ENCODE measurements at places on chromosomes 12 and 14.

GRCh38 chr14:98571104-98571503, 700.9 kb downstream of the BCL11B start:
- no peak overlapping the region for H3K27ac ChIP-seq
- no peak overlapping the region for H3K4me3 ChIP-seq
- no peaks in the 10 kb centered on the region for H3K4me1 ChIP-seq
- DNase-seq, result no peak
- H3K27me3 ChIP-seq, result no peaks in the 10 kb centered on the region

- no peaks in the 10 kb centered on the region for H3K27me3 ChIP-seq
- H3K36me3 ChIP-seq, result peaks cover 41% of the 10 kb centered on the region
- H3K4me3 ChIP-seq, result peak overlapping the region; percentile 84
- H3K4me1 ChIP-seq, result peaks cover 60% of the 10 kb centered on the region
- H3K27ac ChIP-seq, result peak overlapping the region; percentile 84
- no peak for DNase-seq
Observed at GRCh38 chr14:24298892-24299254, 707 bp downstream of the DHRS1 start.

DNA sequence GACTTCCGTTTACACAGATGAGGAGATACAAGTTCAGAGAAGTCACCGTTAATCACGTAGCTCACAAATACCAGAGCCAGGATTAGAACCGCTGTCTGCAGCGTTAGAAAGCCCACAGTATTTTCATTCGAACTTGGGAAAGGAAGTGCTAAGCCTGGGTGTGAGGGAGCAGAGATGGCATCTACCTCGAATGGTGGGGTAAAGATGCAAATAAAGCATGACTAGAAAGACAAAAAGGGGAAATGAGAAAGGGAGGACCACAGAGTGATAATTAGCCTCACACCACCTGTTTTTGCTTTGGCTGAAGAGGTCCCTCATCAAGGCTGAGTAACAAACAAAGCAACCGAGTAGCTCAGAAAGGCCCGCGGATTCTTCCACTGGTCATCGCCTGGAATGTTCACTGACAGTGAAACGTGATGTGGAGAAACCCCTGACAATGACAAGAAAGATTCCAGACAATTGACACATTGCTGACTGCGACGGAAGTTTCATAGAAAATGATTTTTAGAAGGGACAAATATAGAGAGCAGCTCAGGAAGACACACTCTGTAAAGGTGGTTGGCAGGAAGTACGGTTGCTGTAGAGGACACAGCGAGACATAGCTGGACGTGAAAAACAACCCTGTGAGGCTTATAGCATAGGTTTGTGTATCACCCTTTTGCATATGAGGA, 31.5 kb upstream of the BHLHE41 start:
- H3K36me3 ChIP-seq, result no peaks in the 10 kb centered on the region
- no peaks in the 10 kb centered on the region for H3K4me1 ChIP-seq
- no peak overlapping the region for H3K27ac ChIP-seq
- peaks cover 35% of the 10 kb centered on the region for H3K27me3 ChIP-seq
- no peak overlapping the region for H3K4me3 ChIP-seq
- DNase-seq, result no peak

- no peaks in the 10 kb centered on the region for H3K4me1 ChIP-seq
- no peaks in the 10 kb centered on the region for H3K27me3 ChIP-seq
- H3K27ac ChIP-seq, result no peak overlapping the region
Observed at GRCh38 chr12:109191621-109192250, 75.3 kb downstream of the ACACB start.

DNA sequence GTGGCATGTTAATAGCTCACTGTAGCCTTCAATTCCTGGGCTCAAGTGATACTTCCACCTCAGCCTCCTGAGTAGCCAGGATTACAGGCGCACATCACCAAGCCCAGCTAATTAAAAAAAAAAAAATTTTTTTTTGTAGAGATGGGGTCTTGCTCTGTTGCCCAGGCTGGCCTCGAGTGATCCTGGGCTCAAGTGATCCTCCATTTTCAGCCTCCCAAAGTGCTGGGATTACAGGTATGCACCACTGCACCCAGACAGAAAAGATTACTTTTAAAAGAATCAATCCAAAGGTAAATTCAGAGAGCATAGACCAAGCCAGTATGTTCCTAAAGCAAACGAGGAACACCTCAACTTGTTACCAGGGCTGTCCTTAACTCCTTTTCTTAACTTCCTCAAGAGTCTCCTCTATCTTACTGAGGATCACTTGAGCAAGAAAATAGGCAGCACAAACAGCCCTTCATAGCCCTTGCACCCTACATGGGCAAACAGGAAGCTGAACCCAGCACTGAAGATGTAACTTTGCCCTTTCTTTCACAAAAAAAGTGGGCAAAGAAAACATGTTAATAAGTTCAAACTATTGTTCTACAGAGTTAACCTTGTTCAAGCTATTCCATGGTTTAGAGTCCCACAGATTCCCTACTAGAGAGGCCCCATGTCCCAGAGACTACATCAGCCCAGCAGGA, 11.3 kb downstream of the CS start:
- H3K36me3 ChIP-seq, result peaks cover 41% of the 10 kb centered on the region
- H3K4me1 ChIP-seq, result peaks cover 31% of the 10 kb centered on the region
- H3K27ac ChIP-seq, result peak overlapping the region; percentile 62
- H3K27me3 ChIP-seq, result no peaks in the 10 kb centered on the region

GRCh38 chr14:103840014-103840413, 7.4 kb downstream of the PPP1R13B start:
- DNase-seq, result no peak
- no peak overlapping the region for H3K27ac ChIP-seq
- H3K36me3 ChIP-seq, result peaks cover 2% of the 10 kb centered on the region
- peaks cover 3% of the 10 kb centered on the region for H3K4me1 ChIP-seq
- H3K4me3 ChIP-seq, result no peak overlapping the region
- H3K27me3 ChIP-seq, result no peaks in the 10 kb centered on the region

- peak within 1 kb of the TSS; percentile 70 for H3K27ac ChIP-seq
- peak; percentile 46 for DNase-seq
- H3K4me1 ChIP-seq, result peaks cover 45% of the 10 kb centered on the region
- peaks cover 2% of the 10 kb centered on the region for H3K27me3 ChIP-seq
- peak within 1 kb of the TSS; percentile 68 for H3K4me3 ChIP-seq
- H3K36me3 ChIP-seq, result no peaks in the 10 kb centered on the region
Observed at GRCh38 chr12:6635856-6636531, at the start of gene LPAR5. Gene LPAR5 (minus strand): TSS chr12:6635959. CDS start chr12:6621248, 14,711 bp downstream.

DNA sequence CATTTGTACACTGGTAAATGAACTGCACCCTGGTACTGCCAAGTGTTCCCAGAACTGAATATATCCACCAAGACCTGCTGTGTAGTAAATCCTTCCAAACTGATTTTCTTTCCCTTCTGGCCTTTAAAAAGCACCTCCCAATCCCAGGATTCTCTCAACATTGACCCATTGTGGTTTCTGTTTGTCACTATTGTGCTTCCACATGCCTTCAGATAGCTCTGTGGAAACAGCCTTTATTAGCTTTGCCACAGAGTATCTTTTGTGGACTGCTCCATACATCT, 949 bp upstream of the KIF21A start:
- peak overlapping the region; percentile 80 for H3K4me3 ChIP-seq
- no peak for DNase-seq
- peak overlapping the region; percentile 53 for H3K27ac ChIP-seq
- H3K27me3 ChIP-seq, result no peaks in the 10 kb centered on the region
- H3K4me1 ChIP-seq, result peaks cover 20% of the 10 kb centered on the region

- no peak overlapping the region for H3K27ac ChIP-seq
- H3K4me3 ChIP-seq, result no peak overlapping the region
- no peak for DNase-seq
- no peaks in the 10 kb centered on the region for H3K27me3 ChIP-seq
Observed at GRCh38 chr12:1034751-1035457, 43.9 kb downstream of the ERC1 start.

- H3K36me3 ChIP-seq, result no peaks in the 10 kb centered on the region
- no peaks in the 10 kb centered on the region for H3K27me3 ChIP-seq
- H3K27ac ChIP-seq, result no peak overlapping the region
- H3K4me1 ChIP-seq, result no peaks in the 10 kb centered on the region
Observed at GRCh38 chr14:38224338-38224737, 16.6 kb downstream of the SSTR1 start.

DNA sequence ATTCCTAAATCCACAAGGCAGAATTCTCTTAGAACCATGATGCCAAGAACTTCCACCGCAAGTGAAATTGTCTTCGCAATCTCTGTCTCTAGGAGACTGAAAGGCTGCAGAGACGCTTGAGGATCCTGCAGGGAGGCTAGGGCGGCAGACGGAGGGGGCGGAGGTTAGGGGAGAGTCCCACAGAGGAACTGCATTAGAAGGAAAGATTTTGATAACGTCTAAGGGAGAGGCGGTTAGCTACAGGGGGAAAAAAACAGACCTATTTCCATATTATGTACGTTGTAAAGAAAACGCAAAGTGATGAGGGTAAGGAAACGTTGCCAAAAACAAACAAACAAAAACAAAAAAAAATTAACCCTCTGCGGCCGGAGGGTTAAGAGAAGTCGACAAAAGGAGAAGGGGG, 595 bp downstream of the KLHL28 start:
- peaks cover 52% of the 10 kb centered on the region for H3K4me1 ChIP-seq
- H3K27ac ChIP-seq, result no peak overlapping the region
- H3K36me3 ChIP-seq, result peaks cover 10% of the 10 kb centered on the region
- H3K4me3 ChIP-seq, result no peak overlapping the region

- peaks cover 15% of the 10 kb centered on the region for H3K4me1 ChIP-seq
- H3K27ac ChIP-seq, result peak overlapping the region; percentile 79
- peak overlapping the region; percentile 77 for H3K4me3 ChIP-seq
- peaks cover 3% of the 10 kb centered on the region for H3K36me3 ChIP-seq
- peak; percentile 22 for DNase-seq
Observed at GRCh38 chr12:101877806-101878242, 444 bp downstream of the DRAM1 start.

DNA sequence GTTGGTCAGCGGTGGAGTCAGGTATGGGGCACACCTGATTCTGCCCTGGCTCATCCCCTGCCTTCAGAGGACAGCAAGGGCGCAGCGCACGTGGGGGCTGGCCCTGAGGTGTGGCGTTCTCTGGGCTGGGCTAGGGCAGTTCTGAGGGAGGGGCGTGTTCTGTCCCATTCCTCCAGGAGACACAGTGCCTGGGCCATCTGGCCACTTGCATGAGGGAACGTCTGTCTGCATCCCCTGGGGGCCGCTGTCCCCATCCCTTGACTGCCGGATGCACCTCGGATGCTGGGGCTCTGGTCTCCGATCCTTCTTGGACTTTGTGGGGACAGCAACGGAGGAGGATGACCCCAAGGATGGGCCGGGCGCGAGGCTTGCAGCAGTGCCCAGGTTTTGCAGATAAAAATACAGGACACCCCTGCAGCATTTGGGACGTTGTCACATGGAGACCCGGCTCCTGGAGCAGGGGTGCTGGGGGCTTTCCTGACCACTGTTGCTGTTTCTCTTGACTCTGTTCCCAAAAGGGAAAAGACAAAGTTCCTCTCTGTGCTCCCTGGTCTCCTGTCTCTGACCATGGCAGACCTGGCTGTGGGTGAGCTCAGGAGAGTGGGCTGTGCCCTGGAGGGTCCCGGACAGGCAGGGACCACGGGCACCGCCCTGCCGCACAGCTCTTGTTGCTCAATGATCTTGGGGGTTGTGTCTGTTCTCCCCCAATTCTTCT, 6.9 kb downstream of the MTA1 start:
- no peak overlapping the region for H3K27ac ChIP-seq
- peaks cover 41% of the 10 kb centered on the region for H3K36me3 ChIP-seq
- DNase-seq, result no peak
- H3K27me3 ChIP-seq, result no peaks in the 10 kb centered on the region
- H3K4me1 ChIP-seq, result peaks cover 20% of the 10 kb centered on the region

DNA sequence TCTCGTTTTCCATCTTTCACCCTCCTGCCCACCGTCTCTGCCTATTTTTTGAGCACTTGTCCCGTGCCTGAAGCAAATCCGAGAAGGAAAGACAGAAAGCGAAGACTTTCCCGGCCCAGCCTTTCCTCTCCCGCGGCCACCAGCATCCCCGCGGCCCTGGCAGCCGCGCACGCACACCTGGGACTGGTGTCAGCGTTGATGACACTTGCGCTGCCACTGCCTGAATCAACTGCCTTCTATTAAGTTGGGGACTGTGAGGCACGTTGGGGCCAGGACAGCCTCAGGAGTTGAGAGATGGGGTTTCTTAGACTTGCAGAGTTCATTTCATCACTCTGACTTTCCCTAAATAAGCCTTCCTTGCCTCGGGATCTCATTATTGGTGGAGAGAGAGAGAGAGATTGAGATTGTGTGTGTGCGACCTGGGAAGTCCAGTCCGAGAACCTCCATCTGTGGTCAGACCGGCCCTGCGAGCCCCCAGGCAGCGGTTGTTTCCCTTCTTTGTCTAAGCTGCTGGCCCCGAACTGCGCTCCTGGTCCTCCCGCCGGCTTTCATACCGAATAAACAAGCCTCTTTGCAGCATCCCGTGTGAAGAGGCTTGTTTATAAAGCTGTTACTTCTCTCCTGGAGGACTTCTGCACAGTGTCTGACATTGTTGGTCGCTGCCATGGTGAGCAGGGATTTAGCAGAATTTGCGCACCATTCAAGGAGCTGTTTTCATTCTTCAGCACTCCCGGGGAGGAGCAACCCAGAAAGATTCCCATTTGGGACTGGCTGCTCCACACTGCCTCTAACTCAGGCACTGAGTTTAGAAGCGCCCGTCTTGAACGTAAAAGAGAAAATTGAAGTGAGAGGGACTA, 1.5 kb downstream of the PDZRN4 start:
- peaks cover 35% of the 10 kb centered on the region for H3K27me3 ChIP-seq
- no peaks in the 10 kb centered on the region for H3K36me3 ChIP-seq
- peaks cover 2% of the 10 kb centered on the region for H3K4me1 ChIP-seq

DNA sequence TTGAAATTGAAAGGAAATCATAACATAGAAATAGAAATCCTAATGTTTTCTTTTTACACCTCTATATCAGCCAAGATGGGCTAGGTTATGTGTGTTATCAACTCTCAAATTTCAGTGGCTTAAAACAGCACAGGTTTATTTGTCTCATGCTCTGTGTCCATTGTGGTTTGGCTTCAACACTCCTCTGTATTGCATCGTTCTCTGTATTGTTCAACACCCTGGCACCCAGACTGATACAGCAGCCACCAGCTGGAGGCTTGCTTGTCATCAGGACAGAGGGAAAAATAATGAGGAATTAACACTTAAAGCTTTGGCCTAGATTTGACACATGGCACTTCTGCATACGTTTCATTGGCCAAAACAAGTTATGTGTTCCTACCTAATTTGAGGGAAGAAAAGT, 234.2 kb upstream of the ARHGAP5 start:
- H3K27ac ChIP-seq, result no peak overlapping the region
- H3K4me1 ChIP-seq, result no peaks in the 10 kb centered on the region
- no peak overlapping the region for H3K4me3 ChIP-seq
- no peak for DNase-seq
- H3K36me3 ChIP-seq, result no peaks in the 10 kb centered on the region

GRCh38 chr12:54700301-54700700, 52.1 kb upstream of the DCD start:
- H3K4me1 ChIP-seq, result no peaks in the 10 kb centered on the region
- H3K4me3 ChIP-seq, result no peak overlapping the region
- H3K27me3 ChIP-seq, result peaks cover 16% of the 10 kb centered on the region
- H3K36me3 ChIP-seq, result no peaks in the 10 kb centered on the region

DNA sequence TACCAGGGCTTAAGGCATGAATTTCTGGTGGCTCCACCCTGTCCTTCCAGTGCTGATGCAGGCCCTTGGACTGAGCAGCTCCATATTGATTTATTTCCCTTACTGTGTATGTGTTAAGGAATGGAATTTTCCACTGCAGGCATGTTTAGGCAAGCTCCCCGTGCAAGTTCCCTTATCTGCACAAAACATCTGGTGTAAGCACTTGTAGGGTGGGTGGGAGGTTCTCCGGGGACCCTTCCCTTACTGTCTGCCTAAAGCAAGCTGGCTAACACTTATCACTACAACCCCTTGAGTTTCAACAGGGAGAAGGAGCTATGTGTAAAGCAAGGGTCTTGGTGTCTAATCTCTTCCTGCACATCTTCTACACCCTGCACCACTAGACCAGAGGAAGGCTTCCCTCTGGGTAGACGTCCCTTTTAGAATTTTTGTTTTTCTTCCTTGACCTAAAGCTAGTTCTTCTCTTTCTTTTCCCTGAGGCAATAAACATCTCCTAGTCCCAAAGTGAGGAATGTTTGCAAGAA, 22.0 kb upstream of the DRAM1 start:
- no peak for DNase-seq
- H3K36me3 ChIP-seq, result no peaks in the 10 kb centered on the region
- H3K27me3 ChIP-seq, result no peaks in the 10 kb centered on the region
- no peak overlapping the region for H3K4me3 ChIP-seq

Data from activated CD4-positive, alpha-beta memory T cell treated with anti-CD3 and anti-CD28 coated beads, Interleukin-2, amount 10 ng/mL, durations not matched to agents 7 days and 5 days (primary cell).